DMS79 (cell line): ENCODE measurements at places on chromosomes 2 and 18.

DNA sequence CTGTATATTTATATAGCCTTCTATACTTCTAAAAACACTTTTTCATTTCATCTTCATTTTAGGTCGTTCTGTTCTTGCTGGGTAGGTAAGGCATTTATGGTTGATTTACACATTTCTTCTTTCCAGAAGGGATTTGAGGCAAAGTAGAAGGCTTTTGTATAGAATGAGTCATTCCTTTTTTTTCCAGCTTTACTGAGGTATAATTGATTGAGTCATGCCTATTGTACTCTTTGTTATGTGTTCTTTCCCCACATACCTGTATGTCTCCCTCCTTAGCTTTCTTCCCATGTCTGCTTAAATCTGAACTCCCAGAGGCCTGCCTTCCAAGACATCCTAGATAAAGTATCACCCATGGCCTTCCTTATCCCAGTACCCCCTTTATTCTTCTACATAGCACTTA is 4.8 kb upstream of the CDC42EP3 start:
- DNase-seq: no peak

DNA sequence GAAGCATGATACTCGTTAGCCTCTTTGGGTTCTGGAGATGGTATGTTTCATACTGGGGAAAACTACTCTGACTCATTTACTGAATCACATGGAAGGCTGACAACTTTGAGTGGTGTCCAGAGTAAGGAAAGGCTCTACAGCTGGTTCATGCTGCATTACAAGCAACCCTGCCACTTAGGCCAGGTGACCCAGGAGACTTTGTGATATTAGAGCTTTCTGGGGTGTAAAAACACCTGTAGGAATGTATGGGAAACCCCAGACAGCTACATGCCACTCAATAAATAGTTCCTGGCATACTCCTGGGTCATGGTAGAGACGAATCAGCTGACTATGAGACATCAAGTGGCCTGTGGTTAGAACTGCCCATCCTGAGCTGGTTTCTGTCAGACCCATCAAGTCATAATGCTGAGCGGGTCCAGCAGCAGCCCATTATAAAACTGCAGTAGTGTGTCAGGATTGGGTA is 21.3 kb upstream of the TCF7L1 start:
- no peak for DNase-seq

- DNase-seq: peak; percentile 82
Observed at GRCh38 chr18:56107821-56108477, 520.0 kb upstream of the TCF4 start.

DNA sequence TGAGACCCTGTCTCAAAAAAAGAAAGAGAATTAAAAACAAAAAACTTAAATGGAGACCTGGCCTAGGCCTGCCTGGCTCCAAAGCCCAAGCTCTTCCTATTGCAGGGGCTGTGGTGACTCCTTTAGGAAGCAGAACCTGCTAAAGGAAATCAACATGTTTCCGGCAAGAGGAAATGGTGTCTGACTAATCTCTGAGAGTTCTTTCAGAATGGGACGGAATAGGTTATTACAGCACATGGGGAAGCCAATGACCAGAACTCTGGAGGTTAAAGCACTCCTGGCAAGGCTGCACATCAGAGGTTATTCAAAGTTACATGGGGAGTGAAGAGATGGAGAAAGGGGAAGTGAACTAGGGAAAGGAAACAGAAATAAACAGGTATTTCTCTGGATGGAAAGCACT is 21.4 kb downstream of the KIF3C start:
- DNase-seq: no peak

GRCh38 chr2:114089636-114090319 is 199.9 kb downstream of the ACTR3 start:
- no peak for DNase-seq

GRCh38 chr18:6399776-6400175 is 14.9 kb downstream of the L3MBTL4 start:
- no peak for DNase-seq

DNA sequence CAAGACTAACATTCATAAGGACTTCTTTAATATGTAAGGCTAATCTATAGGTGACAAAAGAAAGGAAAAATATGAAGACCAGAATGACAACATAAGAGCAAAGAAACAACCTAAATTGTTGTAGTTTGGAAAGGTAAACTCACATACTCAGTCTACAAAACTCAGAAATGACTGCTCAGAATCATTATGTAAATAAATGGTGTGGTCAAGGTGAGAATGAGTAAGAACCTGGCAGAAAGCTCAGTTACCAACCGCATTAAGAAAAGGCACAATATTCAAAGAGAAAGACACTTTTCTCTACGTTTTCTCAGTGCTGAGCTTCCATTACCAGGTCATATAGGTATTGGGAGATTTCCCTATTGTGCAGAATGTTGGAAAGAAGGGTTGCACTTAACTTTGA is 15.8 kb downstream of the ATF2 start:
- DNase-seq: no peak

DNA sequence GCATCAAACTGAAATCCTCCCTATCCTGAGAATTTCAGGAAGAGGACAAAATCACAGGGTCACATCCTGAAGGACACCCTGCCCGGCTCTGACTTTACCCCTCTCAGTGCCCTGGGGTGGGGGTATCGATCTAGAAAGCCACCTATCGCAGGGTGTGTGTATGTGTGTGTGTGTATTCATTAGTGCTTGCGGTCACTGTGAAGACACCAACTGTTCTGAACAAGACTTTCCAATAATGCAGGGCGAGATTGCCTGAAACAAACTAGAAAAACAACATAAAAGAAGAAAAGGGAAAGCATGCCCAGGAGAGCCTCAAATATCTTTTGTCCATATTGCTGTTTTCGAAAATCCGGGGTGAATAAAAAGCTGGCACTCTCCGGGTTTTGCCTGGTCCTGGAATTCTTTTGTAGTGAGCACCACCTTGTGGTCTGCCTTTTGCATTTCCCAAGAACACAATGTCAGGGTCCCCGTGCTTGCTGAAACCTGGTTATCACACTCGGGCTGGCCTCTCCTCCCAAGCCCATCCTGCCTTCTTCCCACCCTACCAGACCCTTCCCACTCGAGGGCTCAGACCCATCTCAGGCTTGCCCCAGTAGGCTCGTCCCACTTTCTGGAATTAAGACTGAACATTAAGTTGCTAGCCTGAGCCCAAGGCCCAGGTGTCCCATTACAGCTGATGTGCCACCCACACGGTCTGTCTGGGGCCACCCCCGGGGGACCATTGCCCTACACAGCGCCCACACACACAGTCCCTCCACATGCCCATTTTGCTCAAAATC is 25.0 kb upstream of the COPS8 start:
- DNase-seq: peak; percentile 53

GRCh38 chr2:118852605-118853128 is 5.2 kb upstream of the EN1 start:
- DNase-seq: no peak

DNA sequence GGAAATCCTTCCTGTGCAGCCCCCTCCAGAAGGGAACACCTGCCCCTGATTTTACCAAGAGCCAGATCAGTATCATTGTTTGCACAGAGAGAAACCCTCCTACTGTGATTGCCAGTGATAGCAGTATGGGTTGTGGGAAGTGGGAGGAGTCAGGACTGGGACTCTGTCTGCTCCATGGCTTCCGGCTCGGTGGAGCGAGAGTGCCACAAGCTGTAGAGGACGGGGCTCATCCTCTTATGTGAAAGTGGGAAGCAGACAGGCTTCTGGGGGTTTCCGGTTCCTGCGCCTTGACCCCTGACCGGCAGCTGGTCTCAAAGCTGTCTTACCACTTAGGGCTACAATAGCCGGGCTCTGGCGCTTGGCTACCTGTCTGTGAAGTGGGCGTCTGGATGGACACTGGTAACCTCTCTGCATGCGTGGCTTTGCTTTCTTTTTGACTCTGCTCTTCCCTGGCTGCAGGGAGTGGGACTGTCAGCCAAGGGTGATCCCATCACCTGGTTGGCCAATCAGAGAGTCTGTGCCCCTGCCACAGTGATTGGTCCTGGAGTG is 79.7 kb downstream of the BCL2L11 start:
- peak; percentile 20 for DNase-seq

DNA sequence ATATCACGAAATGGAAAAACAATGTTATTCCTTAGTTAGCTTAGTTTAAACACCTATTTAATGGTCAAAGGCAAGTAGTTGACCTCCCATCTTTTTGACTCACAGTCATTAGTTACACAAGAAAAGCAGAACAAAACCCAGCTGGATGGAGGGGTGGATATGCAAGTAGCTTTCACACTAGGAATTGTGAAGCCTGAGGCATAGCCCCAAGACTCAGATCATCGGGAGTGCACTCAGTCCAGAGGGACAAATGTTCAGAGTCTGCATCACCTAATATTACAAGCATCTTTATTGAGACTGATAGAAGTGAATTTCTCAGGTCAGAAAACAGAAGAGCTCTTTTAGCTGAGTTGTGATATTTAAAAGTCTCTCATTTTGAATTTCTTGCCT is 15.5 kb upstream of the CPS1 start:
- DNase-seq: no peak

- DNase-seq: no peak
Observed at GRCh38 chr2:8575038-8575833, 106.6 kb upstream of the ID2 start.

GRCh38 chr18:74906184-74906583 is 302.8 kb downstream of the PTGR3 start:
- no peak for DNase-seq

DNA sequence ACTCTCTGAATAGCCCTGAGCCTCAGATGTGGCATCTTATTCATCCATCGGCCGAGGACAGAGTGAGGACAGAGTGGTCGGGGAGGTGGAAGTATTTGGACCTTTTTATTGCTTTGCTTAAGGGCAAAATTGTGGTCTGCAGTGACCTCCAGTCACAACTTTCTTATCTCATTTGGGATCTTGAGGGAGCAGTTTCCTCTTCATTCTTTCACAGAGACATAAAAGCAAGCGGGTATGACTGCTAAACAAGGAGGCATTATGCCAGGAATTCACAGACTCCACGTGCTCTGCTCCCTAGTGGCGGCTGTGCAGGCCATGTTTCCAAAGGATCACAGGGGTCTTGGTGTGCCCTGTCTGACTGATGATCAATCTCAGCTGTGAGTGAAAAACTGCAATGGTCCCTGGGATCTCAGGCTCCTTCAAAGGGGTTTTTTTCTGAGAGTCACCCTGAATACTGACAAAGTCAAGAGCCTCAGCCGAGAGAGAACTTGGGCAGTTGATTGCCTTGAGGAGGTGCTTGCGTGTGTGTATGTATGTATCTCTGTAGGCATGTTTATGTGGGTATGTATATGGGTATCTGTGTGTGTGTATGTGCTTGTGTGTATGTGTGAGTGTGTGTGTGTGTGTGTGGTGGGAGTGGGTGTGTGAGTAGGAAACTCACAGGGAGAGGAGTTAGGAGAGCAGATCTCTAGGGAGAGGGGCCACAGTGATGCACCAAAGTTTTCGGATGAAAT is 47.7 kb downstream of the RAPGEF4 start:
- DNase-seq: no peak

DNA sequence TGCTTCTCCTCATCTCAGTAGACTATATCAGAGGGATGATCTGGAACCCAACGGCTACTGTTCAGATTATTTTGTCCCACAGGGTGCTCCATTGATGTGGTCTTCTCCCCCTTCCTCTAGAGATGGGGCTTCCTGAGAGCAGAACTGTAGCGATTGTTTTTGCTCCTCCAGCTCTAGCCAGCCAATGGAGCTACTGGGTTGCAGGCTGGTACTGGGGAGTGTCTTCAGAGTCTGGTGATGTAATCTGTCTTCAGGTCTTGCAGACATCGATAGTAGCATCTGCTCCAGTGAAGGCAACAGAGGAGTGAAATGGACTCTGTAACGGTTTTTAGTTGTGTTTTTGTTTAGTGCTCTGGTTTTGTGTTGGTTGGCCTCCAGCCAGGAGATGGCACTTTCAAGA is 621.9 kb downstream of the RNF144A start:
- DNase-seq: no peak

DNA sequence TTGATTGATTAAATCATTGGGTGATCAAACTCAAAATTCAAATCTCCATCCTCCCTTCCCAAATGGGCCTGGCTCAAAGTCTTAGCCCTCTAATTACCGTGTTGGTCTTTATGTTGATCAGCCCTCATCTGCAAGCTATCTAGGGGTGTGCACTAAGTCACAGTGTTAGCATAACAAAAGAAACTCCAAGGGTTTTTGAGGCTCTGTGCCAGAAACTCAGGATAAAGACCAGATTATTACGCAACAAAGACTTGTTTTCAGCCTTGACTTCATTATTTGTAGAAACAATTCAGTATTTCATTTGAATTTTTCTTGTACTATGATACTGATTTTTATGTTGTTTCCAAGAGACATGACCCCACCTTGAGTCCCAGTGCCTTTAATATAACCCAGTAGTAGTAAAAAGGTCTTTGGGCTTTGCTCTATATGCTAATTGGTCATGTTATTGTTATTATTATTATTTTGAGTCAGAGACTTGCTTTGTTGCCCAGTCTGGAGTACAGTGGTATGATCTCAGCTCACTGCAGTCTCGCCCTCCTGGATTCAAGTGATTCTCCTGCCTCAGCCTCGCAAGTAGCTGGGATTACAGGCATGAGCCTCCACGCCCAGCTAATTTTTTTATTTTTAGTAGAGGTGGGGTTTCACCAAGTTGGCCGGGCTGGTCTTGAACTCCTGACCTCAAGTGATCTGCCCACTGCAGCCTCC is 13.9 kb downstream of the PSMD14 start:
- no peak for DNase-seq

GRCh38 chr2:24642351-24642750 is 150.8 kb downstream of the PTRHD1 start:
- DNase-seq: no peak

GRCh38 chr2:66550826-66551225 is 115.9 kb downstream of the MEIS1 start:
- no peak for DNase-seq

DNA sequence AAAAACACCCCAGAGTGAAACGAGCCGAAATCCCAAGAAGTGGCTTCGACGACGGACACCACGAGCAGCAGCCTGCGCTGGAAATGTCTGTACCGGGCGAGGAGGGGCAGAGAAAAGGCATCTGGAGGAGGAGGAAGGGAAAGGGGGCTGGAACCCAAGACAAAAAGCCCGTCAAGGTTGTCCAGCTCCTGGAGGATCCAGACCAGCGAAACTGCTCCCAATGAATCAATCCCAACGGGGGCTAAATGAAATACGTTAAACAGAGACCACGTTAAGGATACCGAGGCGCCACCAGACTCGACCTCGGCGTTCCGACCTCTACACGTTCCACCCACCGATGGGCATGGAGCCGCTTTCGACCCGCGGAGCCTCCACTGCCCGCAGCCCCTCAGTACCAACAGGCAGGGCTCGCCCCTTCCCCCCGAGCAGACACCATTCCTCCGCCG is 400 bp downstream of the CCDC88A start:
- peak; percentile 50 for DNase-seq

DNA sequence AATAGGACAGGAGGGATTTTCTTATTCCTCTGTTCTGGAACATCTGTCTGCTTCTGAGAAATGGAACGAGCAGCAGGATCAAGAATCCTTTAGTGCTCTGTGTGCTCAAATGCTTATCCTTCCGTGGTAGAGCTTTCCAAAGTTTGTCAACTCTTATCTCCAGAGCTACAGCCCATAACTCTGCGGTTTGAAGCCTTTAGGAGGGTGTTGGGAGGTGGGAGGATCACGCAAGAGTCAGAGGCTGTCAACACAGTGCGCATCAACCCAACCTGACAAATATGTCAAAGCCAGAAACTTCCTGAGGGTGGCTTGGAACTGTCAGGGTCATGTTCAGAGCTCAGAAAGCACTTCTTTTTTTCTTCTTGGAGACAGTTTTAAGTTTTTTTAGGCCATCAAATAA is 95.9 kb downstream of the CRIM1 start:
- DNase-seq: no peak

GRCh38 chr2:179581605-179582004 is 279.8 kb downstream of the ZNF385B start:
- DNase-seq: no peak
